NCI-H1436 (cell line): ENCODE measurements at places on chromosomes 12 and 14.

GRCh38 chr14:20631880-20632389 lies 9.6 kb downstream of the OR6S1 start:
- DNase-seq, result no peak

DNA sequence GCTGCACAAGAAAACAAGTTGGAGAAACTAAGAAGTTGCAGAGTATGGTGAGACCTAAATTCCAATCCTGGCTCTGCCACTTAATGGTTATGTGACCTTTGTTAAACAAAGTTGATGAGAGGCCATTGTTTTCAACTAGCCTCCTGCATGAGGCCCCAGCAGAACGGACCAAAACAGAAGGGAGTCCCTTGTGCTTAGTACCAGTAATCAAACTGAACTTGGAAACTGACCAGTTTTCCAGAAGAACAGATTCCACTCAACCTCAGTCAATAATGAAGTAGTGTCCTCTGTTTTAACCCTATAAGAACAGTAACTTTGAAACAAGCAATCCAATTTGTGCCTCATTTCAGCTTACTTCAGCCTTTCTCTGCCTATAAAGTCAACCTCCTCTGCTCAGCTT lies 69.9 kb downstream of the C12orf56 start:
- DNase-seq, result no peak

DNA sequence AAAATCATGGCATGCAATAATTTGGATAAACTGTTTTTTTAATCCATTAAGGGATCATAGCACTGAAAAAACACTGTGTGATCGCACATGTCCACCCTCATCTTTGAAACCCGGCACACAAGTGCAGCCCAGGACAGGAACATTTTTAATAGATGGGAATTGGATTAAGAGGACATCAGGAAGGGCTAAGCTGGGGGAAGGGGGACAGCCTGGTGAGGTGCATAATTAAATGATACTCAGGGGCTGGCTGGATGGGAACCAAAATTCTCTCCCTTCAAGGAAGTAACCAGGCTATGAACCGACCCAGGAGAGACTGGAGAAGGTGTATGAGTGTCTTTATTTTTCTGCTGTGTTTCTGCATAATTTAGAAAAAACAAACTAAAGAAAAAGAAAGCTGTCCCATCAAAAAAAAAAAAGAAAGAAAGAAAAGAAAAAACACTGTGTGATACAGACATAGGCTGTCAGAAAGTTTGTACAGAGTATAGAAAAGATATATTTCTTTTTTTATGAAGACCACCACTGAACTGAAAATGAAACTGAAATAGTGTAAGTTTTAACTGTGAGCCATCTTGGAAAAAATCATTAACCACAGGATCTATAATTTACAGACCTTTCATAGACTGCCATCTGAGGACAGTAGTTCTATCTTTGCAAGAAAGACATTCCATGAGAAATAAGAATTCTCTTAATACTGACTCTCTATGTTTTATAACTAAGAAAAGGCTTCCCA lies 75.1 kb upstream of the SLC38A4 start:
- no peak for DNase-seq

GRCh38 chr12:49342914-49343731 lies 3.6 kb upstream of the DNAJC22 start:
- no peak for DNase-seq

GRCh38 chr12:11805680-11806079 lies 156.2 kb downstream of the ETV6 start:
- DNase-seq, result no peak

DNA sequence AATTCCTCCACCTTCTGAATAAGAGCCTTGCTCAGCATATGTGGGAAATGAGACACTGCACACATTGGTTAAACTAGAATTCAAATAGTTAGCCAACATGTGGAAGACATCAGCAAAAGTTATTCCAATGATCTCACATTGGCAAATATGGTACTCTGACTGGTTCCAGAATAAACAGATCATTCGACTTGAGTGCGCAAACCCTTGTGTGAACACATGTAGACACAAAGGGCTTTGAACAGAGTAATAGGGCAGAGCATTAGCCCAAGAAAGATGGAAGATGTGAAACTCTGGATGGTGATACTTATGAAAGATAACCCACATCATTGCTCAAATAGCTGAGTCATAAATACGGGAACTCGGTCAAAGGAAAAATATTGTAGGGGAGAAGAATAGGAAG lies 1133.4 kb upstream of the SEL1L start:
- DNase-seq, result no peak

DNA sequence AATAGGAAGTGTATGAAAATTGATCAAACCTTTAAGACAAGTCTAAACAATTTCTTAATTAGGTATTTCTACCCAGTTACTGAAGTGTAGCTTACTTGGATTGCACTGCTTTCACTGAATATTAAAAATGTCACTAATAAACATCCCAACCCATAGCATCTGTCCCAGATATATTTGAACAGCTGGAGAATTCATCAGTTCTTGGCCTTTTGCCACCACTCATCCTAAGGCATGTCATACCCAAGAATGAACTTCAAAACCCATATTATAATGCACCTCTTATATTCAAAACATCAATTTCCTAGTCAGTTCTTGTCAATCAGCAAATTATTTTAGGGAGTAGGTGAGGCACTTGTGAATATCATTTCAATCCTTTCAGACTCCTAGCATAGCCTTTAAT lies 392.3 kb downstream of the PAWR start:
- DNase-seq, result no peak

DNA sequence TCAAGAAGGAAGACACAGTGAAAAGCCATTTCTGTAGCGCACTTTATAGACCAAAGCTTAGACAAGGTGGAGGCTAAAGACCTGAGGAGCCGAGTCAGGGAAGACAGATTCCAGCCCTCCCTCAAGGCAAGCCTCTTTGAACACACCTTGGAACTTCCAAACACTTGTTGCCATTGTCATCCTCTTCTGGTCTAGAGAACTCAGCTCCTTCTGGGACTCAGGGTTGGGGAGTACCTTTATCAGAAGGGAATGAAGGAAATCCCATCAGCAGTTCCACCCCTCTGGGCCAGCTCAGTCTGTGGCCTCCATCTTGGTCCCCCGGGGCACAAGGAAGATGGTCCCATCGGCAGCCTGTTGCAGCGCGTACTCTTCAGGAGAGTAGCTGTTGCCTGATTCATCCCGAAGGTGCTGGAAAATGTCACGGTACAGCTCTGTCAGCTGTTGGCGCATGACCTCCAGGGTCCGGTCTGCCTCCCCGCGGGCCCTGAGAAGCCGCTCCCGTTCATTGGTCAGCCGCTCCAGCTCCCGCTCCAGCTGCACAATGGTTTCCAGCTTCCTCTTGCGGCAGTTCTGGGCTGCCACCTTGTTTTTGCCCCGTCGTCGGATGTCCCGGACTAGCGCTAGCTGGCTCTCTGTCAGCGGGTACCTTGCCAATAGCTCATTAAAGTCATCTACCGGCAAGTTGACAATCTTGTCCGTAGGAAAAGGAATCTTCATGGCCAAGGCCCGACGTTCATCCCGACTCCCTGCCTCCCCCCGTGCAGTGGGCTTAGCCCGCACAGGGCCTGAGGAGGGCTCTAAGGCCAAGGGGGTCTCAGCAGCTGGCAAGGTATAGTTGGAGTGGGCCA lies 8.5 kb downstream of the NFE2 start:
- no peak for DNase-seq

- DNase-seq, result no peak
These were observed 99.3 kb downstream of the KIF21A start for GRCh38 chr12:39343665-39344064.

- no peak for DNase-seq
These were observed 33.4 kb downstream of the VCPKMT start for GRCh38 chr14:50082784-50083466.

DNA sequence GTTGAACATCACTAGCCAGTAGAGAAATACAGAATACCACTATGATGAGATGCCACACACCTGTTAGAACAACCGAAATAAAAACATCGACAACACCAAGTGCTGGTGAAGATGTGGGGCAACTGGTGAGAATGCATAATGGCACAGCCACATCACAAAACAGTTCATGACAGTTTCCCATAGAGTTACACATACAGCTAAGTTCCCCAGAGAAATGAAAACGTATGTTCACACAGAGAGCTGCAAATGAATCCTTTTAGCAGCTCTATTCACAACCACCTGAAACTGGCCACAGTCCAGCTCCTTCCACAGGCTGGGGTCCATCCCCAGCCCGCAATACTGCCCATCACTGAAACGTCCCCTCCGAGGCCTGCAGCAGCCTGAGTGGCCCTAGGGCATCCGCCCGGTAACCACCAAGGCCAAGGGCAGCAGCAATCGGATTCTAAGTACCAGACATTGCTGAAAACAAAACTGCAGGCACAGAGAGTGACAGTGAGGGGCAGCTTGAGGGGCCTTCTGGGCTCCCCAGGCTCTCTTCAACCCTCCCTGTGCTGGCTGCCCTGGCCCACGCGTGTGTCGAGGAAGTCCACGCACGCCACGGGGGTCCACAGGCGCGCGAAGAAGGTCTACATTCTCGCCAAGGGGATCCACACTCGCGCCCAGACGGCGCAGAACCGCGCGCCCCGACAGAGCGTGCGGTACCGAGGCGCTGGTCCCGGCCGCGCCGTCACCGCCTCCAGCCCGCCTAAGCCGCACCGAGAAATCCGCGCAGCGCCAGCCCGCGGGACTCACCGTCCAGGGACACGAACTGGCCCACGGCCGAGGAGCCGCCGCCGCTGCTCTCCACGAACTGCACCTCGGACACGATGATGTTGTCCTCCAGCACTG lies 903 bp downstream of the BRF1 start:
- DNase-seq, result no peak
